ENCODE measurements at places on chromosomes 2 and 18. TPM values are rescaled to one million over a fixed set of nuclear protein-coding genes. Genes with fewer than 3 reads are reported as not detected.

The NT5C1B gene
- not detected for total RNA-seq

GRCh38 chr18:13381944-13382365, 163.4 kb downstream of the LDLRAD4 start:
- peak overlapping the region; percentile 74 for H3K27ac ChIP-seq
- DNase-seq = peak; percentile 66
- no peaks in the 10 kb centered on the region for H3K36me3 ChIP-seq
- H3K4me1 ChIP-seq = peaks cover 35% of the 10 kb centered on the region
- peak overlapping the region; percentile 41 for H3K4me3 ChIP-seq

DNA sequence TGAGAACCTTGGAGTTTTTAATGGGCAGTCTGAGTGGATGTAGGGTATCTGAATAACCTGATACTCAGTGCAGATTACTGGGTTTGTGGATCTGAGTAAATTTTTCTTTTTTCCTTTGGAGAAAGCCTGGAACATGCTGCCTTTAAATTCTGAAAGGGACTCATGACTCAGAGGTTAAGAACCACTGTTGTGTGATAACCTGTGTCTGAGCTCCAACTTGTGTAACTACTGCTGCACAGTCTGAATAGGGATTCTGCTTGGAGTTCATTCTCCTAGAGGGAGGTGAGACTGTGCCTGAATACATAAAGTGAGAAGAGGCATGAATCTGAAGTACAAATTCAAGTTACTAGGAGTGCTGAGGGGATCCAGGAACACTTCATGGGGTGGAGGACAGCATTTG, 36.2 kb downstream of the KDM3A start:
- no peaks in the 10 kb centered on the region for H3K4me1 ChIP-seq
- H3K4me3 ChIP-seq = no peak overlapping the region
- H3K27ac ChIP-seq = no peak overlapping the region
- H3K27me3 ChIP-seq = no peaks in the 10 kb centered on the region
- no peak for DNase-seq

GRCh38 chr2:241620419-241620769, 16.6 kb downstream of the THAP4 start:
- no peak overlapping the region for H3K4me3 ChIP-seq
- H3K4me1 ChIP-seq = no peaks in the 10 kb centered on the region
- no peaks in the 10 kb centered on the region for H3K36me3 ChIP-seq
- no peaks in the 10 kb centered on the region for H3K27me3 ChIP-seq

The CPS1 gene
- total RNA-seq = not detected

The C1QL2 gene
- not detected for total RNA-seq

GRCh38 chr18:48136051-48136826, 205.8 kb upstream of the SMAD2 start:
- peak overlapping the region; percentile 91 for H3K27ac ChIP-seq
- peak overlapping the region; percentile 53 for H3K4me3 ChIP-seq
- peaks cover 19% of the 10 kb centered on the region for H3K27me3 ChIP-seq
- DNase-seq = peak; percentile 53

The NAT8 gene
- total RNA-seq = not detected

DNA sequence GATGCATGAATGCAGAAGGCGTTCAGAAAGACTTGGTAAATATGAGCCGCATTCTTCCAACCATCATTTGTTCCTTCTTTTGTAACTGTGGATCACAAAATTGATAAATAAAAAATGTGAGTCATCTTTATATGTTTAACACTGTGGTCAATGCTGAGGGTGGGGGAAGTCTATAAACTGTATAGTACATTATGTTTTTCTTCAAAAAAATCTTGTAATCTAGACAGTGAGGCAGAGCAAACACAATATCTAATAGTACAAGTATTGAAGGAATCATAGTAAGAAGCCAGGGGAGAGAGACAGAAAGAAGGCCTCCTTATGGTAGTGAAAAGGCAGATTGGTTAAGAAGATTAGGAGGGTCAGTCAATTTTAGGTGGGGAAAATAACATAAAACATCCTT, 30.7 kb upstream of the CALCRL start:
- H3K4me1 ChIP-seq = no peaks in the 10 kb centered on the region
- no peak overlapping the region for H3K27ac ChIP-seq
- no peaks in the 10 kb centered on the region for H3K36me3 ChIP-seq
- no peaks in the 10 kb centered on the region for H3K27me3 ChIP-seq
- DNase-seq = no peak

The PRSS56 gene
- total RNA-seq = not detected

DNA sequence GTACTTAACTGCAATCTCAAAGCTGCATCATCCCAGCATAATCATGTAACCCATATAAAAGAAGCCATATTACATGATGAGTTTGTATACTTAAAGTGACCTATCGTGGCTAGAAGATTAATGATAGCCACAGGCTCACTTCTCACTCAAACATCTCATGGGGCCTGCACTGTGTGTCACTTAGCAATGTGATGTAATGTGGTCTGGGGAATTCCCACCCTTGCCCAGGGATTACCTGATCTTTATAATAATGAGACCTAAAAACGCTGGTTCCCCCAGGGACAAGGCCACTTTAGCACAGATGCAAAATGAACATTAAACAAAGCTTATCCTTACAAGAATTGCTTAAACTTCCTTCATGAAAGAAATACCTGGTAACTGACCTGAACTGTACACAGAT, 427.1 kb upstream of the CNTNAP5 start:
- H3K4me1 ChIP-seq = no peaks in the 10 kb centered on the region
- no peaks in the 10 kb centered on the region for H3K27me3 ChIP-seq
- no peaks in the 10 kb centered on the region for H3K36me3 ChIP-seq
- DNase-seq = no peak

DNA sequence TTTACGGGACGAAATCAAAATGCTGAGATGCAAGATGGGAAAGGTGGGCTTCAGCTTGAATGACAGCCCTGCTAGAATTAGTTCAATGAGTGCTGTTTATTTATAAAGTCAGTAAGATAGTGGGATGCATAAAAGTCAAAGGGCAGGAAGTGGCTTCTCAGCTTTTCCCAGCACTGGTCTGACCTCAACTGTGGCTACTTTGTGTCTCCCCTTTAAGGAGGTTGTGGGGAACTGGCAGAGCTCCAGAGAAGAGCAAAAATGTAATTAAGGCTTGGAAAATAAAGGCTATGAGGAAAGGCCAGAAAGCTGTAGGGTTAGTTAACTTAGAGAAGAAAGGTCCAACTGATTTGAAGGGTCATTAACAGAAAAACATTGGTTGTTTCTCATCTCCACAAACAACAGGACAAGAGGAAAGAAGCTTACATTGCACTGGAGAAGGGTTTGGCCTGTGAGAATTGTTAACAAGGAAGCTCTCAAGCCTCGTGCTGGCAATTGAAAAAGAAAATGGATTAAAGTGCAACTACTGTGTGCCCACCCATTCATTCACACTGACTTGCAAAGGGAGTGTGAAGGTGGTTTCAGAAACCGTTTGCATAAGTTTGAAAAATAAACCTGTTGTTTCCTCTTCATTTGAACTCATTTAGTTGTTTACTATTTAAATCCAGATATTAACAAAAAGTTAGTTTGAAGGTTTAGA, 68.8 kb upstream of the CD28 start:
- peak overlapping the region; percentile 56 for H3K27ac ChIP-seq
- H3K36me3 ChIP-seq = no peaks in the 10 kb centered on the region
- peaks cover 18% of the 10 kb centered on the region for H3K4me1 ChIP-seq
- H3K4me3 ChIP-seq = no peak overlapping the region
- DNase-seq = no peak

GRCh38 chr2:179252423-179252822, 12.2 kb downstream of the SESTD1 start:
- no peak overlapping the region for H3K27ac ChIP-seq
- H3K4me3 ChIP-seq = no peak overlapping the region
- no peak for DNase-seq
- peaks cover 6% of the 10 kb centered on the region for H3K4me1 ChIP-seq
- H3K36me3 ChIP-seq = no peaks in the 10 kb centered on the region

The SETBP1 gene
- total RNA-seq = 16.2 TPM

The MEP1B gene
- total RNA-seq = 32.4 TPM

DNA sequence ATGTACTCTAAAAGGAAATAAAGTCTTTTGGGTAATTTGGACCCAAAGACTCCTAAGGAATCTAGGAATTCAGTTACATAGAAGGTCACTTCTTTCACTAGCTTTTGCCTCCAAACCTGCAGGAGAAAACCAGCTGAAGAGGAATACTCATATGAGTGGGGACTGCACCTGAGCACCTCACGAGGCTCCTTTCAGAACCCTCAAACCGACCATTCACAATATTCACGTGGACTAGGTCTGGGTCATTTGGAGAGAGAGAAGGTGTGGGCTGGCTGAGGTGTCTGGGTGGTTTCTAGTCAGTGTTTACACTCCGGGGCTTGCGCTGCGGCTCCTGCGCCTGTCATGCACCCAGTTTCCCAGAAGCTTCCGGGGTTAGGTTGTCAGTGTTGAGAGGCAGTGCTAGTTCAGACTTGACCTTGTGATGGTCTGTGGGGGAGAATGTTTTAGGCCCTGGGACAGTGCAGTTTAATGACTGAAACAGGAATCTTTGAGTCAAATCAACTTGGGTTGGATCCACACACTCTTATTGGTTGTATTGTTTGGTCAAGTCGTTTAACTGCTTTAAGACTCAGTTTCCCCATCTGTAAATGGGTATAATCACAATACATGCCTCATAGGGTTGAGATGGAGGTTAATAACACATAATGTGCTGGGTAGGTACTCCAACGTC, 78.4 kb downstream of the LIMS1 start:
- no peak overlapping the region for H3K4me3 ChIP-seq
- H3K27me3 ChIP-seq = no peaks in the 10 kb centered on the region
- peak; percentile 63 for DNase-seq
- H3K4me1 ChIP-seq = peaks cover 22% of the 10 kb centered on the region
- H3K36me3 ChIP-seq = no peaks in the 10 kb centered on the region
- peak overlapping the region; percentile 62 for H3K27ac ChIP-seq

GRCh38 chr2:23629772-23630480, 244.9 kb downstream of the KLHL29 start:
- H3K27ac ChIP-seq = no peak overlapping the region
- no peak for DNase-seq
- no peaks in the 10 kb centered on the region for H3K4me1 ChIP-seq
- no peak overlapping the region for H3K4me3 ChIP-seq
- H3K27me3 ChIP-seq = no peaks in the 10 kb centered on the region
- no peaks in the 10 kb centered on the region for H3K36me3 ChIP-seq

- H3K27ac ChIP-seq = no peak overlapping the region
- peaks cover 22% of the 10 kb centered on the region for H3K4me1 ChIP-seq
- no peak for DNase-seq
Measured at GRCh38 chr2:109501461-109501860, 112.3 kb downstream of the SEPTIN10 start.

DNA sequence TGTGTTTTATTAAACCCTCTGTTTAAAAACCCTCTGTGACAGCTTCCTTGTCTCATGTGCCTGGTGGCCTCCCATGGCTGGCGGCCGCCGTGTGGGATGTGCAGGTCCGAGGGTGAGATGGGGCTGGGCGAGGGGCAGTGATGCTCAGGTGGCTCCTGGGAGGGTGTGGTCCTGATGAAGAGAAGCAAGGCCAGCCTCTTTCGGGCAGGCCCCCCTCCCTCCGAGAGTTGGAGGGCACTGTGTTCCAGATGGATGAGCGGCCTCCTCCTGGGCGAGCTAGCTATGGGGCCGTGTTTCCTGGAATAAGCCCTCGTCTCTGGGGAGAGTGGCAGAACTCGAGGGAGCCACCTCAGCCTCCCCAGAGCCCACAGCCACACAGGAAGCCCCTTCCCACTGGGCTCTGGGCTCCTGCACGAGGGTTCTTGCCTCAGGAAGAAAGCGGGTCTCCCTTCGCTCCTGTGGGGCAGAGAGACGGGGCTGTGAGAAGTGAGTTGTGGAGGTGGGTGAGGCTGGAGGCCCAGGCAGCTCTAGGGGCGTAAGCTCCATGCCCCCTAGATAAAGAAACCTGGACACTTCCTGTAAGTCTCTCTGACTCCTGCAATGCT, 72.1 kb downstream of the ASB1 start:
- no peak for DNase-seq
- H3K4me3 ChIP-seq = no peak overlapping the region

- DNase-seq = no peak
- H3K27ac ChIP-seq = peak overlapping the region; percentile 71
- H3K27me3 ChIP-seq = no peaks in the 10 kb centered on the region
- no peaks in the 10 kb centered on the region for H3K36me3 ChIP-seq
- no peaks in the 10 kb centered on the region for H3K4me1 ChIP-seq
Measured at GRCh38 chr2:73031095-73031678, 40.3 kb downstream of the SFXN5 start.

The LYPD1 gene
- 3.6 TPM for total RNA-seq

The INPP1 gene
- 21.3 TPM for total RNA-seq

DNA sequence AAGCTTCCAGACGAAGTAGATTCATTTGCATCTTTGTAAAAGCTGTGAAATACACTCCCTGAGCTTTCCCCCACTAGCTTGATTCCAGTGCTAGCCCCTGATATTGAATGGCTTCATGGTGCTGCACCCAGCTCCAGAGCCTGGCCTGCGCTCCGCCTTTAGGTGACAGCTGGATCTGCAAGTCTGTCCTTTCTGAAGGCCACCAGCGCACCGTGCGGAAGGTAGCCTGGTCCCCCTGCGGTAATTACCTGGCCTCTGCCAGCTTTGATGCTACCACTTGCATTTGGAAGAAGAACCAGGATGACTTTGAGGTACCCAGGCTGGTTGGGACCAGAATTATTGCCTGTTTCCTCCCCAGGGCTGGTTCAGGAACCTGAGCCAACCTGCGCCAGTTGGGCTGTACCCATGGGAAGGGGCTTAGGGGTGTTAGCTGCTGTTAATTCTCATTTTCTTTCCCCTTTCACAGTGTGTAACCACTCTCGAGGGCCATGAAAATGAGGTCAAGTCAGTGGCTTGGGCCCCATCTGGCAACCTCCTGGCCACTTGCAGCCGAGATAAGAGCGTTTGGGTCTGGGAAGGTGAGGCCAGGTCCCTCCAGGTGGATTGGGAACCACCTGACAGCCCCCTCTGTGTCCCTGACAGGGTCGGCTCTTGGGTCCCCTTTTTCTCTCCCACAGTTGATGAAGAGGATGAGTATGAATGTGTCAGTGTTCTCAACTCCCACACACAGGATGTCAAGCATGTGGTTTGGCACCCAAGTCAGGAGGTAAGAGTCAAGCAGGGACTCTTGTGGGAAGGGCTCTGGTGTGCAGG, 1.3 kb downstream of the CIAO1 start:
- H3K4me3 ChIP-seq = peak overlapping the region; percentile 72
- peaks cover 28% of the 10 kb centered on the region for H3K4me1 ChIP-seq
- no peak overlapping the region for H3K27ac ChIP-seq

- H3K27me3 ChIP-seq = peaks cover under 1% of the 10 kb centered on the region
- H3K4me1 ChIP-seq = peaks cover 10% of the 10 kb centered on the region
- H3K36me3 ChIP-seq = no peaks in the 10 kb centered on the region
- H3K4me3 ChIP-seq = no peak overlapping the region
- peak; percentile 90 for DNase-seq
Measured at GRCh38 chr2:130336877-130337734, 5.6 kb upstream of the IMP4 start.

The ZNF521 gene
- total RNA-seq = 8.6 TPM

GRCh38 chr2:64730551-64731262, 77.0 kb upstream of the SERTAD2 start:
- H3K4me3 ChIP-seq = peak overlapping the region; percentile 19
- peak; percentile 67 for DNase-seq

- peak; percentile 43 for DNase-seq
- no peak overlapping the region for H3K4me3 ChIP-seq
- H3K4me1 ChIP-seq = peaks cover 13% of the 10 kb centered on the region
- no peaks in the 10 kb centered on the region for H3K36me3 ChIP-seq
- no peaks in the 10 kb centered on the region for H3K27me3 ChIP-seq
Measured at GRCh38 chr2:65489269-65489668, 56.9 kb upstream of the SPRED2 start.

The THSD7B gene
- 0.27 TPM for total RNA-seq

GRCh38 chr2:217016796-217017419, 157.0 kb upstream of the TNP1 start:
- no peaks in the 10 kb centered on the region for H3K4me1 ChIP-seq
- no peak overlapping the region for H3K4me3 ChIP-seq
- H3K27me3 ChIP-seq = no peaks in the 10 kb centered on the region
- H3K27ac ChIP-seq = no peak overlapping the region
- no peaks in the 10 kb centered on the region for H3K36me3 ChIP-seq

Data from transverse colon (tissue), 4 donors.